ENCODE measurements at places on chromosomes 7 and 10.

GRCh38 chr10:18230794-18231193 lies 90.6 kb downstream of the CACNB2 start:
- peaks cover 4% of the 10 kb centered on the region for H3K27me3 ChIP-seq
- no peaks in the 10 kb centered on the region for H3K36me3 ChIP-seq
- H3K4me1 ChIP-seq = no peaks in the 10 kb centered on the region
- H3K4me3 ChIP-seq = no peak overlapping the region
- no peak for DNase-seq

DNA sequence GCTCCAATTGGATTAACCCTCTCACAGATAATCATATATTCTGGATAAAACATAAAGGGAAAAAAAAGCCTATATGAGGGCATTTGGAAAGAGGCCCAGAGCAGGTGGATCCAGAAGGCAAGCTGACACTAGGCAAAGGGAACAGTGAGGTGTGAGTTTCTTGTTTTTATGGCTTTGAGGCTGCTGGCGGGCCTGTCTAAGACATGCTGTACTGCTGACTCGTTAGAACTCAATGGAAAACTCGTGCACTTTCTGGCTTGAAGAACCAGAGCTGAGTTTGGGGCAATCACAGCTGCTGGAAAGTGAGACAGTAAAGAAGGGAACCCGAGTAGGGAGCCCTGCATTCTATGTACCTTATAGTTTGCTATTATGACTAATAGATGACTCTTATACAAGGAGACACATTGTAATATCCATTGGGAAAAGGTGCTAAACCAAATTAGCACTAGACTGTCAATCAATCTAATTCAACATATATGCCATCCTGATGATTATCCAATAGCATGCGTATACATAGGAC lies 637.1 kb downstream of the GATA3 start:
- no peak overlapping the region for H3K27ac ChIP-seq
- H3K36me3 ChIP-seq = no peaks in the 10 kb centered on the region
- peaks cover 5% of the 10 kb centered on the region for H3K27me3 ChIP-seq
- no peak overlapping the region for H3K4me3 ChIP-seq

- no peak overlapping the region for H3K4me3 ChIP-seq
- H3K36me3 ChIP-seq = no peaks in the 10 kb centered on the region
Measured at GRCh38 chr10:75071756-75072155, 39.7 kb upstream of the SAMD8 start.

GRCh38 chr7:20892776-20893175 lies 106.1 kb upstream of the SP8 start:
- no peak for DNase-seq
- no peaks in the 10 kb centered on the region for H3K27me3 ChIP-seq
- no peak overlapping the region for H3K27ac ChIP-seq
- H3K36me3 ChIP-seq = no peaks in the 10 kb centered on the region
- no peak overlapping the region for H3K4me3 ChIP-seq

GRCh38 chr10:44017483-44018145 lies 367.3 kb downstream of the CXCL12 start:
- no peak for DNase-seq
- no peak overlapping the region for H3K27ac ChIP-seq
- H3K4me3 ChIP-seq = no peak overlapping the region

DNA sequence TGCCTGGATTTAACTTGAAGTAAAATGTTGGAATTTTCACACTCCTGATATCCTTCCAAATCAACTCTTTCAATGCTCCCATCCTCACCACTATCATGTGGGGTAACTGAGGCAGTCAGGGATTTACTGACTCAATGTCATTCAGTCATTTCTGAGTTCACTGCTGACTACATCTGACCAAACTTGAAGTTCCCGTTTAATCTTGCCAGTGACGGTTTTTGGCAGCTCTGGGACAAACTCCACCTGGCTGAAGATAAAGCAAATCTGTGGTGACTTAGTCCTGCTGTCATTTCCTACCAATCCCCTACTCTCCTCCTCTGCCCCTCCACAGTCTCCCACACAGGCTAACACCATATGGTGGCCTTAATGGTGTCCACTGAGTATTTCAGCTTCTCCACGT lies 22.7 kb upstream of the ACSM6 start:
- H3K4me3 ChIP-seq = no peak overlapping the region
- no peak overlapping the region for H3K27ac ChIP-seq
- H3K4me1 ChIP-seq = no peaks in the 10 kb centered on the region
- H3K36me3 ChIP-seq = no peaks in the 10 kb centered on the region
